ENCODE measurements at places on chromosomes 13 and 19.

DNA sequence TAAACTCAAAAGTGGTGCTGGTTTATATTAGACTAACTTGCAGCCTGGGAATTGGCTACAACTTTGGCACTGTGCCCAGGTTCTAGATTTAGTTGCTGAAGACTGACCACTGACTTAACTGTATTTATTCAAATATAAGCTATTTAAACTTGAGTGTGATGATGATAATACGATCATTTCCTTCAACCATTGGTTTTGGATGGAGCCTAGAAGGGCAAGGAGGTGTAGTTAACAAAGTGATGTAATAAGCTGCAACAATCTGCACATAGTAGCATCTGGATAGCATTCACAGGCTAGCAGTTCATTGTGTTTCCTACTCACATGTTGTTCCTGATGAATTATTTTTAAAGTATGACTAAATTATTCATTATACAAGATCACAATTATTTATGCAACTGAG lies 55.2 kb upstream of the DACH1 start:
- DNase-seq: no peak

GRCh38 chr13:78201411-78201810 lies 282.8 kb upstream of the EDNRB start:
- DNase-seq: no peak

DNA sequence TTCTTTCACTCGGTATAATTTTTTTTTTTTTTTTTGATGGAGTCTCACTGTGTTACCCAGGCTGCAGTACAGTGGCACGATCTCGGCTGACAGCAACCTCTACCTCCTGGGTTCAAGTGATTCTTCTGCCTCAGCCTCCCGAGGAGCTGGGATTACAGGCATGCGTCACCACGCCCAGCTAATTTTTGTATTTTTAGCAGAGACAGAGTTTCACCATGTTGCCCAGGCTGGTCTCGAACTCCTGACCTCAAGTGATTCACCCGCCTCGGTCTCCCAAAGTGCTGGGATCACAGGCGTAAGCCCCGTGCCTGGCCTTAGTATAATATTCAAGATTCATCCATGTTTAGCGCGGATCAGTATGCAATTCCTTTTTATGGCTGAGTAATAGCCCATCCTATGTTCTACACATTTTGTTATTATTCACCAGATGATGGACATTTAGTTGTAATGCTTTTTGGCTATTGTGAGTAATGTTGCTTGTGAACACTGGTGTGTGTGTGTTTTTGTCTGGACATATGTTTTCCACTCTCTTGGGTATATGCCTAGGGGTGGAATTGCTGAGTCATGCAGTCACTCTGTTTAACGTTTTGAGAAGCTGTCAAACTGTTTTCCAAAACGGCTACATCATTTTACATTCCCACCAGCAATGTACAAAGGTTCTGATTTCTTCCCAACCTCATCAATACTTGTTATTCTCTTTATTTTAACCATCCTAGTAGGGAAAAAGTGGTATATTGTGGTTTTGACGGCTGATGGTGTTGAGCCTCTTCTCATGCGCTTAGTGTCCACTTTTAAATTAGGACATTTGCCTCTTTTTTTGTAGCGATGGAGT lies 22.9 kb downstream of the PLEKHF1 start:
- DNase-seq: no peak

DNA sequence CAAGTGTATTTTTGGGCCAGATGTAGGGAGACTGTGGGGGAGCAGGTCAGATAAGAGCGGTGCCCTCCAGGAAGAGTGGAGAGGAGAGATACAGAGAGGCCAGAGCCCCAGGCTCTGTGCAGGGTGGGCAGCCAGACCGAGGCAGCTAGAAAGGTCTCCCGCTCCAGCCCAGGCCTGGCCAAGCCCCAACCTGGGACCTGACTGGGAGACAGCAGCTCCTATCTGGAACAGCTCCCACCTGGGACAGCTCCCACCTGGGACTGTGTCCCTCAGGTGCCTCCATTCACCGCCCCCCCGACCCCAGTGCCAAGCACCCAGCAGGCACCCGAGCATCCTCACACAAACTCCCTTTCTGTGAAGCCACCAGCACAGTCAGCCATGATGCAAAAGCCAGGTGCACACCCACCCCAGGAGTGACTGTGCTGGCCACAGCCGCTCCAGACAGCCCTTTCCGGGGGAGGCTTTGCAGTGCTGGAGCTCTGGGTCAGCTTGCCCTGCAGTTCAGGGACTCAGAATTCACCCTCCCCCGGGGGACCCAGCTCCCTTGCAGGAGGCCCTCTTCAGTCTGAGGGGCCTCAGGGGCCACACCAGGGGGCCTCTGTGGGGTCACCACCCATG lies 2.1 kb upstream of the GRTP1 start:
- no peak for DNase-seq

DNA sequence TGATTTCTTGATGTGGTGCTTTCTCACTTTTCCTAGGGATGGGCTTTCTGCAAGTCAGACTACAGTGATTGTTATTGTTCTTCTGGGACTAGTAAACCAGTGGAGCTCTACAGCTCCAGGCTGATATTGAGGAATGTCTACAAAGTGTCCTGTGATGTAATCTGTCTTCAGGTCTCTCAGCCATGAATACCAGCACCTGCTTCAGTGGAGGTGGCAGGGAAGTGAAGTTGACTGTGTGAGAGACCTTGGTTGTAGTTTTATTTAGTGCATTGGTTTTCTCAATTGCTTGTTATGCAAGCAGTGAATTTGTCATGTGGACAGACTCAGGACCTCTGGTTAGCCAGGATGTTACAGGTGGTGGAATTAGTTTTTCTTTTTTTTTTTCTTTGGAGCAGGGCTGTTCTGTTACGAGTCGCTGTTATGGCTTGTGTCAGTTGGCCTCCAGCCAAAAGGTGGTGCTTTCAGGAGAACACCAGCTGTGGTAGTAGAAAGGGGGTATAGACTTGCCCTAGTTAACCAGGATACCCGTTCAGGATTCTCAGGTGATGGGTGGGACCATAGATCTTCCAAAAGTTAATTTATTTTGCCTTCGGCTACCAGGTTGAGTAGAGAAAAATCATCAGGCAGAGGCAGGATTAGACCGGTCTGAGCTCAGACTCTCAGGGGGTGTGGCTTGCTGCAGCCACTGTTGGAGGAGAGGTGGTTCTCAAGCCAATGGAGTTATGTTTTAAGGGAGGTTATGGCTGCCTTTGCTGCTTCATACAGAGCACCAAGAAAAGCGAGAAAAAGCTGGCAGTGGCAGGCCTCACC lies 11.9 kb upstream of the ZNF675 start:
- peak; percentile 42 for DNase-seq

GRCh38 chr13:84934911-84935310 lies 864.3 kb downstream of the SLITRK6 start:
- no peak for DNase-seq

DNA sequence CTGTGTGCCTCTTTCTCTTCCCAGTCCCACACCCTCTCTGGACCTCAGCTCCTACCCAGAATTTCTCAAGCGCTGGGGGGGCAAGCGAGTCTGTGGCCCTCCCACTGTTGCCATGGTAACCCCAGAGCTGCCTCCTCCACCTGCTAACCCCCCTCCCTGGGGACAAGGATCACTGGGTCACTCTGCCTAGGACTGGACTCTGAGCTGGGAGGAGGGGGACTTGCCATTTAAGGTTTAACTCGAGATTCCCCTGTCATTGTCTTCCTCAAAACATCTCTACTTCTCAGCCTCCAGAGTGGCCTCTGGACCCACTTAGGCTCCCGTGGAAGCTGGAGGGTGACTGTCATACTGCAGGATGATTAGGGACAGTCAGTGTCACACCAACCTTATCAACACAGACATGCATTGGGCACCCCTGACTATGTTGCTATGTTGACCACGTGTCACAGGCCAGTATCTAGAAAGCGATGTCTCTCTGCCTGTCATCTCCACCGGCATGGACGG lies 2.2 kb downstream of the PALM3 start:
- DNase-seq: peak; percentile 21

- DNase-seq: no peak
Measured at GRCh38 chr19:50858886-50859285, 4.2 kb downstream of the KLK3 start.

- no peak for DNase-seq
Measured at GRCh38 chr13:29538652-29539040, 56.8 kb downstream of the SLC7A1 start.

DNA sequence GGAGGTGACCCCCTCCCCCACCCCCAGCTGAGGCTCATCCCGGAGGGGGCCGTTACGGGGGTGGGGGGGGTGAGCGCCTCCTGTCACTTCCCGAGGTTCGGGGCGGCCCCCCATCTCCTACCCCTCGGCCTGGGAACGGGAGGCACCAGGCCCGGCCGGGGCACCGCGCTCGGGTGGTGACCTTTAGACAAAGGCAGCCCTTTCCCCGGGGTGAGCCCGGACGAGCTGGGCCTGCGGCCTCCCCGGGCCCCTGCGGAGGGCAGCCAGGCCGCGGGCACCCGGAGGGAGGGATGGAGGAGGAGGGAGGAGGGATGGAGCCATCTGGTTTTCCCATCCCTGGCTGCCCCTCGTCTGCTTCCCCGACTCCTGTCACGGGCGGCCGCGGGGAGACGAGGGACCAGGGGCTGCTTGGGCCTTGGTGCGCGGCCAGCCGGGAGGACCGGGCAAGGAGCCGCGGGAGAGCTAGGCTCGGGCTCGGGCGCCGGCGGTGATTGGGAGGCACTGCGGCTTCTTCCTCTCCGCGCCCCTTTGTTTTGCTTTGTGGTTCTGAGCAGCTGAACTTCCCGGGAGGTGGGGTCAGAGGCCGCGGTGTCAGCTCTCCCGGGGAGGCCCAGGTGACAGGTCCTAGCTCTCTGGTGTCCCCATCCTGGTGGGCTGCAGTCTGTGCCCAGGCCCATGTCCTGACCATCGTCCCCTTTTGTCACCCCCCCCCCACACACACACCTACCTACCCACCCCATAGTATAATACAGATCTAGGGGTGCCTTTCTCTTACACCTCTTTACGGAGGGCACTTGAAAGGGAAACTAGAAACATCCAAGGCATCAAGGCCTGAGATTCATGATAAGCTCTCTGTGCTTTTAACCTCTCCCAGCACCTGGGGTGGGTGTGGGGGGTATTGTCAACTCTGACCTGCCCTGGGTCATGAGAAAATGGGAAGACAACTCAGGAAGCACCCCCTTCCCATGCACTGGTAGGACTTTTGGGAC lies 1.3 kb downstream of the BICRA start:
- no peak for DNase-seq

DNA sequence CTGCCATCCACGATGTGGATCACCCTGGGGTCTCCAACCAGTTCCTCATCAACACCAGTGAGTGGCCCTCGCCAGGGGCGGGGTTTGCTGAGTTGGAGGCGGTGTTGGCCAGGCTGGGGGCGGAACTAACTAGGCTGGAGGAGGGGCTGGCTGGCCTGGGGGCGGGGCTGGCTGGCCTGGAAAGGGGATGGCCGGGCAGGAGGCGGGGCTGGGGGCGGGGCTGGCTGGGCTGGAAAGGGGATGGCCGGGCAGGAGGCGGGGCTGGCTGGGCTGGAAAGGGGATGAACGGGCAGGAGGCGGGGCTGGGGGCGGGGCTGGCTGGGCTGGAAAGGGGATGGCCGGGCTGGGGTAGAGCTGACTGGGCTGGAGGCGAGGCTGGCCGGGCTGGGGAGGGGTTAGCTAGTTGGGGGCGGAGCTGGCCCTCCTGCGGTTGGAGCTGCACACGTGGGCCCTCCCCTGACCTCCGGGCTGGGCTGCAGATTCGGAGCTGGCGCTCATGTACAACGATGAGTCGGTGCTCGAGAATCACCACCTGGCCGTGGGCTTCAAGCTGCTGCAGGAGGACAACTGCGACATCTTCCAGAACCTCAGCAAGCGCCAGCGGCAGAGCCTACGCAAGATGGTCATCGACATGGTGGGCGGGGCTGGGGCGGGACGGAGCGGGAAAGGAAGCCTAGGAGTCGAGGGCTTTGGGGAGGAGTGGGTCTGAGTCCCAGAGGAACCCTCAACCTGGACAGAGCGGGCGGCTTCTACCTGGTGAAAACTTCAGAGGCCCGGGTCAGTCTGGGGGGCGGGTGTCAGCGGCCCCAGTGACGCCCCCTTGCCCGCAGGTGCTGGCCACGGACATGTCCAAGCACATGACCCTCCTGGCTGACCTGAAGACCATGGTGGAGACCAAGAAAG lies 41.0 kb downstream of the PDE4A start:
- DNase-seq: no peak

DNA sequence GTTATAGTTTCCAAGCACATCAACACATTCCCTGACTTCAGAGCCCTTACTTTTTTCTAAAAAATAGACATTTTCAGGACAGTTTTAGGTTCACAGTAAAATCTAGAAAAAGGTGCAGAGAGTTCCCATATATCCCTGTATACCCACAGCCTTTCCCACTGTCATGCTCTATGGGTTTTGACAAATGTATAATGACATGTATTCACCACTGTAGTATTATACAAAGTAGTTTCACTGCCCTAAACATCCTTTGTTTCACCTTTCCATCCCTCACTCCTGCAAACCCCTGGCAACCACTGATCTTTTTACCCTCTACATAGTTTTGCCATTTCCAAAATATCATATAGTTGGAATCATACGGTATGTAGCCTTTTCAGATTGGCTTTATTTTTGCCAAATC lies 15.6 kb downstream of the NAA16 start:
- DNase-seq: no peak

GRCh38 chr19:2431318-2432055 lies 4.1 kb upstream of the TIMM13 start:
- no peak for DNase-seq

DNA sequence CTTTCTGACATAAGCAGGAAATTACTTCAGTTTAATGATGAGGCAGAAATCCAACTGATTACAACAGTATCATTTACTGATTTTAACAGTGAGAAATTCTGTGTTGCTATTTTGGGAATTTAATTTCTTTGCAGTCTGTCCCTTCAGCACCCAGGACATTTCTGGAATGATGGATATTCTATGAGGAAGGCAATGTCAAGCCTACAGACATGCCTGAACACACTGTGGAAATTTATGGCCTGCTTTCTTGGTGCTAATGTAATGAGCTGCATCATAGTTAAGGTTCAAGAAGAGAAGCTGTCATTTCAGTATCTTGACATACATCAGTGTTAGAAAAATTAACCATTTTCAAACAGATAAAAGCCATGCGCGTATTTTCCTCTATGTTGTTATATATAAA lies 87.7 kb downstream of the SLITRK1 start:
- no peak for DNase-seq

Measured in NCI-H524 (cell line).